ENCODE measurements at places on chromosomes 16 and 17.

- DNase-seq: no peak
Measured at GRCh38 chr16:8796469-8797363, 723 bp downstream of the TMEM186 start.

GRCh38 chr16:66129196-66129595, 237.3 kb upstream of the CDH5 start:
- DNase-seq: no peak

DNA sequence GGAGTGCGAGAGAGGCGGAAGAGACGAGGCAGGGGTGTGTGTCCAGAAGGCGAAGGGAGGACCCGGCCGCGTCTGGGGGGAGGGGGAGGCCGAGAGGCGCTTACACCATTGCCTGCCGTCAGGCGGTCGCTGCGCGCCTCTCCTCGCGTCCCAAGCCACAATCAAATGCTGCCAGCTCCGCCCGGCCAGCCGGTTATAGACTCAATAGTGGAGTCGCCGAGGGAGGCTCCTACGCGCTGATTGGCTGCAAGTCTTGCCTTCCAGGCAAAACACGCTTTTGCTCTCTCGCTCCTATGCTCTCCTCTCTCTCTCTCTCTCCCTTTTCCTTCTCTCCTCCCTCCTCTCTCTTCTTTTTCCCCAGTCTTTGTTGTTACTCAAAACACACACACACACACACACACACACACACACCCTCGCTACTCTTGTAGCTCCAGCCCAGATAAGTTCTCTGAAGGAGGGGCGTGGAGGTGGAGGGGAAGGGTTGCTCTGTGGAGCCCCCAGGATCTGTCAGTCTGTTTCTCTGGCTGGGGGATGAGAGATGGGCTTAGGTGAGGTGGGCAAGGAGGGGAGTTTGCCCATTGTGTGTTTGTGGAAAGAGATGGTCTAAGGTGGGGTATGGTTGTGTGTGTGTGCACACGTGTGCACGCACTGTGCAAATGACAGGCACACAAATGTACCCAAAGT, at the start of gene DLX3:
Gene DLX3, minus strand, starts transcription at position 170 of the 684 bp plus-strand sequence. CDS start 226 bp downstream, outside the sequence.
- peak; percentile 23 for DNase-seq

- DNase-seq: no peak
Measured at GRCh38 chr17:62140836-62141235, 75.8 kb upstream of the MED13 start.

GRCh38 chr16:64250866-64251265, 871.0 kb downstream of the CDH11 start:
- DNase-seq: no peak

DNA sequence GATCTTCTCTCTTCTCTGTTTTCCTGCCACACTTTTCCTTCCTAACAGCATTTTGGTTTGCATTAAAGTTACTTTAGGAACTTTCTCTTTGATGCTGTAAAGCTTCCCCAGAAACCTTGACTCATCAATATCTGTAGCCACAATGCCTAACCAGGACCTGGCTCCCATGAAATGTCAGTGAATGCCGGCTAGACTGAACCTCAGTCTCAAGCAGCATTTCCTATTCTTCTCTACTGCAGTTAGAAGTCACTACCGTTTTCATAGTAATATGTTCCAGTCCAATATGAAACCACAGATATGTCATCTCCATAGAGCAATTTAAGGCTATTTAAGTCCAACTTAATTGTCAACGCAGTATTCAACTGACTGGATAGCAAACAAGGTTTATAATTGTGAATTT, 28.9 kb downstream of the ITFG1 start:
- no peak for DNase-seq

DNA sequence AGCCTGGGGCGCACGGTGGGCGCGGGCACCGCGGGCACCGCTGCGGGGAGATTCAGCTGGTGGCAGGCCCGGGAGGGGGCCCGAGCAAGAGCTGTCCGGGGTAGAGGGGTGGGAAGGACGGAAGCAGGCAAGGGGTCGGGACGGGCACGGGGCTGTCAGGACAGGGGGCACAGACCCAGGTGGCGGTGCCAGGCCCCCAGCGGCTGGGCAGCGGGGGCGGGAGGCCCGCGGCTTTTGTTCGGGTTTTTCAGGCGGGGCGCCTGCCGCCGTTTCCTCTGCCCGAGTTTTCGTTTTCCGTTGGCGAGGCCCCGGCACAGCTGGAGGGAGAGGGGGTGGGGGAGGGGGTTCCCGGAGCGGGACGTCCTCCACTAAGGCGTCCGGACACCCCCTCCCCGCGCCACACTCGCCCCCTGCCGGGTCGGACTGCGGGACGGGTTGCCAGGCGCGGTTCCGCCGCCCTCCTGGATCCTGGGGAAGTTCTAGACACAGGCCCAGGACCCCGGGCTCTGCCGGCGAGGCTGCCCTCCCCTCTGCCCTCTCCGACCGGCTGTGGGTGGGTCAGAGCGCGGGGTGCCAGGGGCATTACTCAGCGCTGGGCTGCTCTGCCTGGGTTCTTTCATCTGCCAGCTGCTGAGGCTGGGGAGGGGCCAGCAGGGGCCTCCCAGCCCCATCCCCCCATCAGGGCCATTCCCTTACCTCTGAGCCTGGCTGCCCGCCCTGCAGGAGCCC, 543 bp downstream of the ARHGAP23 start:
- DNase-seq: no peak

- DNase-seq: no peak
Measured at GRCh38 chr17:35377706-35378105, 4.3 kb upstream of the SLFN11 start.

- peak; percentile 93 for DNase-seq
Measured at GRCh38 chr17:43760254-43760852, 1.8 kb upstream of the SOST start.

- DNase-seq: no peak
Measured at GRCh38 chr16:11198828-11199227, 57.2 kb downstream of the SOCS1 start.

DNA sequence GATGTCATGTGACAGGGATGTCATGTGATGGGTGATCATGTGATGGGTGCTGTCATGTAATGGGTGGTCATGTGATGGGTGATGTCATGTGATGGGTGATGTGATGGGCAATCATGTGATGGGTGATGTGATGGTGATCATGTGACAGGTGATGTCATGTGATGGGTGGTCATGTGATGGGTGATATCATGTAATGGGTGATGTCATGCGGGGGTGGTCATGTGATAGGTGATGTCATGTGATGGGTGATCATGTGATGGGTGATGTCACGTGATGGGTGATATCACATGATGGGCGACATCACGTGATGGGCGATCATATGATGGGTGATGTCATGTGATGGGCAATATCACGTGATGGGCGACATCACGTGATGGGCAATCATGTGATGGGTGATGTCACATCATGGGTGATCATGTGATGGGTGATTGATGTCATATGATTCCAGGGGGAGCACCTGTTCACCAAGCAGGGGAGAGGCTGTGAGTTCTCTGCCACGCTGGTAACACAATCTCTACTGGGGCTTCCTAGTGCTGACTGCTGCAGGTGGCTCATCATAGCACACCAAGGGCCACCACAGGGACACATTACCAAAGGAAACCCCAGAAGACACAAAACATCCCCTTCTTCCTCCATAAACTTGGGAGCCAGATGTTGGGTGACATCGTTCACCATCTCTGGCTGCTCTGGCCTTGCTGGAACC, 16.5 kb downstream of the CD300LB start:
- DNase-seq: peak; percentile 32

DNA sequence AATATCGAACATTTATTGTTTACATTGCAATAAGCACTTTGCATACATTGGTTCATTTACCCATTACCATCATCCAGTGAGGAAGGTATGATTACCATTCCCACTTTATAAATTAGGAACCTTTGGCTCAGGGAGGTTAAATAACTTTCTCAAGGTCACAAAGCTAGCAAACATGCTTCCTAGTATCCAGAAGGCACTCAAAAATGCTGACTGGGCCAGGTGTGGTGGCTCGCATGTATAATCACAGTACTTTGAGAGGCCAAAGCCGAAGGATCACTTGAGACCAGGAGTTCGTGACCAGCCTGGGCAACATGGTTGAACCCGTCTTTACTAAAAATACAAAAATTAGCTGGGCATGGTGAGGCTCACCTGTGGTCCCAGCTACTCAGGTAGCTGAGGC, 259.6 kb downstream of the TMEM114 start:
- DNase-seq: no peak

DNA sequence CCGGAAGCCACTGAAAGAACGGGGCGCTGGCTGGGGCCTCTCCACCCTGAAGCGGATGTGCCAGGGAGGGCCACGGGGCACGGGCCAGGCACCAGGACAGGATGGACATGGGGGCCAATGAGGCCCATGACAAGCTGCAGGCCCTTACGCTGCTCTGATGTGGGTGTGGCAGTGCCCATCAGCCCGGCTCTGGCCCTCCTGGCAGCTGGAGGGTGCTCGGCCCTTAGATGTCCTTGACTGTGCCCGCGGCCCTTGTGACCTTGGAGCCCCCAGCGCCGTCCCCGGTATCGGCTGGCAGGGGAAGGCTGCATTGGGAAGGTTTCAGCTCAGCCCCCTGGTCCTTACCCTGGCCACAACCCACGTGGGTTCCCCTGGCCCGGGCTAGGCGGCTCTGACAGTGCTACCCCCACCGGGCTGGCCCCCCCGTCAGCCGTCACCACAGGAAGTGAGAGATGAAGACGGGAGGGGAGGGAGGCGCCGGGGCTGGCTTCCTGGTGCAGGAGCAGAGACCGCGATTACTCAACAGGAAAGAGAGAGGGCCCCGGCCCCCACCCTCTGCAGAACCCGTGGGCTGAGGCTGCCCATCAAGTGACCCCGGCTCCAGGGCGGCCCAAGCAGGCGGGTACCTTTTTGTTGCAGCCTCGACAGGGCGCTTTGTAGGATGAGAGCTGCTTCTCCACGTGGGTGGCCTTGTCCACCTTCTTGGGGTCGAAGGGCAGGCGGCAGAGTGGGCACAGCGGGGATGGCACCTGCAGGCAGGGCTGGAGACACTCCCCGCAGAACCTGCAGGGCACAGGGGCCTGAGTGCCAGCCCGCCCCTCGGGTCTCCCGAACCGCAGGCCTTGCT, 5.3 kb downstream of the RNF166 start:
- DNase-seq: peak; percentile 93

GRCh38 chr17:73342050-73342522, 30.3 kb upstream of the CDC42EP4 start:
- no peak for DNase-seq

DNA sequence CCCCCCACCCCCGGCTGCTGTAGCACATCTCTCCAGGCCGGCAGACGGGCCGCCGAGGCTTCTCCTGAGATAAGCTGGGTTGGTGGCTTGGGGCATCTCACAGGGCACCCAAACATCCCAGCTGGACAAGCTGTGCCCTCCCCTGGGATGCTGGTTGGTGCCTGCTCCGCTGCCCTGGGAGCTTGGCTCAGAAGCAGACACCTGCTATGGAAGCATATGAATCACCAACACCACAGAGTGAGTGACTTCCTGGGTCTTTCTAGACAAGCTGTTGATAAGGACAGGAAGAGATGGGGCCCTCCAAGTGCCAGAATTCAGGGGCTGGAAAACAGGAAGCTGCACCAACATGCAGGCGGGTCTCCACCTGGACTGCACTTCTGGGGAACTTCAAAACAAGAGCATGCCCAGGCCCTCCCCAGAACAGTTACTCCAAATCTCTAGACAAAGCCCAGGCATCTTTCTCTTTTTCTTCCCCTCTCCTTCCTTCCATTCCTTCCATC, 13.7 kb downstream of the C16orf95 start:
- no peak for DNase-seq

- no peak for DNase-seq
Measured at GRCh38 chr17:83159204-83160049, 80.0 kb downstream of the METRNL start.

- DNase-seq: no peak
Measured at GRCh38 chr16:29911676-29912010, 11.4 kb downstream of the ASPHD1 start.
